Tibial nerve (tissue), 4 donors: ENCODE measurements at places on chromosomes 3 and 15.

DNA sequence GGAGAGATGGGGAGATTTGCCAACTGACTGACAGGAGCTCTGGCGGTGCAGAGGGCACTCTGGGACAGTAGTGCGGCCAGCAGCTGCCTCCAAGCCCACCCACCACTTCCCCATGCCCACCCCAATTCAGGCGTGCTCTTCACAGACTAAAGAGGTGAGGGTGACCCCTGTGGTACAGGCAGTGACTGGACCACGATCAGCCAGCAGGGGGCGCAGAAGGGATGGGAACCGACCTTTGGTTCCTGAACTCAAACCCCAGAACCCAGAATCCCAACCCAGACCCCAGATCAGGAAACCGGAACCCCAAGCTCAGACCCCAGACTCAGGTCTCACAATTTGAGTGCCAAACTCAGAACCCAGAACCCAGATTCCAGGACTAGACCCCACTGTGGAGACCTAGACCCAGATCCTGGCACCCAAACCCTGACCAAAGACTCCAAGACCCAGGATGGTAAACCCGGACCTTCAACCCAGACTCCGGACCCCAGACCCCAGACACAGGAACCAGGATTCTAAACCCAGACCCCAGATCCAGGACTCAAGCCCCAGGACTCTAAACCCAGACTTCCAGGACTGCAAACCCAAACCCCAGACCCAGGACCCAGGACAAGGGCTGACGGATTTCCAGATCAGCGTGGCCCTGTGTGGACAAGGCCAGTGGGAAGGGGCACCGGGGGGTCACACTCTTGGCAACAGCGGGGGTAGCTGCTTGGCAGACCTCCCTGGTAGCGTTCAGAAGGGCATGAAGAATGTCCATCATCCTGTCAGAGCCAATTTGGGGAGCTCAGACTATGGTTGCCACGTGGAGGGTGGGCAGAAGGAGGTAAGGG is 3.7 kb upstream of the MYL3 start:
- H3K4me3 ChIP-seq, result no peak overlapping the region
- H3K36me3 ChIP-seq, result no peaks in the 10 kb centered on the region
- H3K27me3 ChIP-seq, result no peaks in the 10 kb centered on the region
- peak; percentile 75 for DNase-seq
- peaks cover 42% of the 10 kb centered on the region for H3K4me1 ChIP-seq

DNA sequence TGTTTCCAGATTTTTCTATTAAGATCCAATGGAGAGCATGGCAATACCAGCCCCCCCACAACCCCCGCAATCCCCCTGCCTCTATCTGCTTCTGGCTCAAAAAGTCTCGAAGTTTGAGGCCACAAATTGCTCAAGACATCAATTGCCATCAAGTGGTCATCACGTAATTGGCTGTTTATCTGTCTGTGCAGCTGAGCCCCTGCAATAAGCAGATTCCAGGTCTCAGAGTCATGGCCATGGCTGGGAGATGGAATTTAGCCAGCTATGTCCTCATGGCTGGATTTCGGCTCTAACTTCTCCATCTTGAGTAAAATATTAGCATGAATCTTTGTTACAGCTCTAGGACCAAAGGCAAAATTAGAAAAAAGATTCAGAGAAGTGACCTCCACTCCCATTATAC is 22.7 kb downstream of the SSUH2 start:
- peaks cover 18% of the 10 kb centered on the region for H3K4me1 ChIP-seq
- no peak overlapping the region for H3K4me3 ChIP-seq
- H3K27me3 ChIP-seq, result no peaks in the 10 kb centered on the region
- no peak overlapping the region for H3K27ac ChIP-seq
- no peaks in the 10 kb centered on the region for H3K36me3 ChIP-seq

DNA sequence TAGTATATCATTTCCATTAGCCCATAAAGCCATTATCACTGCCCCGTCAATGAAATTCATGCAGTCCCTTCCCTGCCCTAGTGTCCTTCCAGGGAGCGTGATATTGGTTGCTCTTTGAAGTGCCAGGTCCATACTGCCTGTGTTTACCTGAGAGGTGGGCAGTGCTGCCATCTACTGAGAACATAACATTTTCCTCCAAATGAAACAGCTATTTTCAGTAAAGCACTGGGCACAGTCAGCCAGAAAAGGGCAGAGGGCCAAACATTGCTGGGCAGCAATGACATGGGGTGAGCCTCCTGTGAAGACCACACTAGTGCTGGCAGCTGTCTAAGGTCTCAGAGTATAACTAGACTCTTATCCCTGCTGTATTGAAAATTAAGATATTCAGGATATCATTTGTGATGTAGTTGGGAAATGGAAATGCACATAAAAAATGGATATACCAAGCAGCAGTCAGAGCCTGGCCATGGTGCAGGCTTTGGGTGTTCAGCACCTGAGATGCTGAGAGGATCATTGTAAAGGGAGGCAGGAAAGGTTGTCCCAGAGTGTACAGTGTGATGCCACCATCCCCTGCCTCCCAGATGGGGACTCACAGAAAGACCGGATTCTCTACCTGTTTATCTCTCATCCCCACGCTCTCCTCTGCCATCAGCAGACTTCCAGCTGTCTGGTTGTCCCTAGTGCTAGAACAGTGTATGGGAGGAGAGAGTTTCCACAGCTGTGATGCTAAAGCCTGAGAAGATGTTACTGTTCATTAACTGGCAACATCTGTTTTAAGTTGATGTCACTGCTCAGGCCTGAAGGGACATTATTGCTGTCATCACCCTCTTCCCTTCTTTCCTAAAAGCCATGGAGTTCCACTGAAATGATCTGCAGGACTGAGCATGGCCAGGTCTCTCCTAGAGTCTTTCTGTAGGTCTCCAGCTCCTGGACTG is 108.8 kb downstream of the ARNT2 start:
- DNase-seq, result no peak
- peak overlapping the region; percentile 70 for H3K27ac ChIP-seq
- H3K36me3 ChIP-seq, result no peaks in the 10 kb centered on the region
- no peaks in the 10 kb centered on the region for H3K4me1 ChIP-seq
- H3K27me3 ChIP-seq, result no peaks in the 10 kb centered on the region

GRCh38 chr3:104825116-104825515 is 541.6 kb upstream of the ALCAM start:
- H3K4me1 ChIP-seq, result no peaks in the 10 kb centered on the region
- no peak overlapping the region for H3K4me3 ChIP-seq
- no peaks in the 10 kb centered on the region for H3K36me3 ChIP-seq
- DNase-seq, result no peak

DNA sequence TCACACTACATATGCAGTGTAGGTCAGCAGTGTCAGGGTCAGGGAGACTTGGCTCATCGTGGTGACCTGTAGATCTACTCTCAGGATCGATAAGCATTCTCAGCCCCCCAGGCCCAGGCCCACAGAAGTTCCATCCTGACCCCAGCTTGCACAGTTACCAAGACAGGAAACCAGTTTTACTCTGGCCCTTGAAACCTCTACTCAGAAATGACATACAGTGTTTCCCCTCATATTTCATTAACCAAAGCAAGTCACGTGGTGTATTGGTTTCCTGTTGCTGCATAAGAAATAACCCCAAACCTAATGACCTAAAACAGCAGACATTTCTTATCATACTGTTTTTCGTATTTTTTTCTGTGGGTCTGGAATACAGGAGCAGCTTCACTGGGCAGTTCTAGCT is 242.2 kb downstream of the SLCO3A1 start:
- DNase-seq, result no peak
- no peaks in the 10 kb centered on the region for H3K27me3 ChIP-seq
- no peak overlapping the region for H3K4me3 ChIP-seq
- peaks cover 9% of the 10 kb centered on the region for H3K36me3 ChIP-seq
- no peaks in the 10 kb centered on the region for H3K4me1 ChIP-seq

DNA sequence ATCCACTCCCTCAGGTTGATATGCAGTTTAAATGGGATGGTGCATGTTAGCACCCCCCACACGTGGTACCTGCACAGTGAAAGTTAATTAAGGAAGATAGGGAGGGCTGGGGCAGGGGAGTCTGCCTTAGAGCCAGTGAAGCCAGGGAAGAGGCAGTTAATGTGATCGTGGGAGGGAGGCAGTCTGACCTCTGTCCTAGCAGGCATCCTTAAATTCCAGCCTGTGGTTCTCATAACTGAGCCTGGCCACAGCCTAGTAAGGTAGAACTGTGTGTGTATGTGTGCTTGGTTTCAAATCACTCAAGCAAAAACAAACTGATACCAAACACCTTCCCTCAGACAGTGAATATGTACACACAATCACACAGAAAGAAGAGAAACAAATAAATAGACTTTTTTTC is 319.1 kb upstream of the TLE3 start:
- DNase-seq, result no peak
- no peaks in the 10 kb centered on the region for H3K4me1 ChIP-seq
- H3K27ac ChIP-seq, result no peak overlapping the region
- no peaks in the 10 kb centered on the region for H3K36me3 ChIP-seq
